ENCODE measurements at places on chromosomes 4 and X.

- no peak for DNase-seq
These were observed 22.9 kb downstream of the TNIP2 start for GRCh38 chr4:2733001-2733843.

DNA sequence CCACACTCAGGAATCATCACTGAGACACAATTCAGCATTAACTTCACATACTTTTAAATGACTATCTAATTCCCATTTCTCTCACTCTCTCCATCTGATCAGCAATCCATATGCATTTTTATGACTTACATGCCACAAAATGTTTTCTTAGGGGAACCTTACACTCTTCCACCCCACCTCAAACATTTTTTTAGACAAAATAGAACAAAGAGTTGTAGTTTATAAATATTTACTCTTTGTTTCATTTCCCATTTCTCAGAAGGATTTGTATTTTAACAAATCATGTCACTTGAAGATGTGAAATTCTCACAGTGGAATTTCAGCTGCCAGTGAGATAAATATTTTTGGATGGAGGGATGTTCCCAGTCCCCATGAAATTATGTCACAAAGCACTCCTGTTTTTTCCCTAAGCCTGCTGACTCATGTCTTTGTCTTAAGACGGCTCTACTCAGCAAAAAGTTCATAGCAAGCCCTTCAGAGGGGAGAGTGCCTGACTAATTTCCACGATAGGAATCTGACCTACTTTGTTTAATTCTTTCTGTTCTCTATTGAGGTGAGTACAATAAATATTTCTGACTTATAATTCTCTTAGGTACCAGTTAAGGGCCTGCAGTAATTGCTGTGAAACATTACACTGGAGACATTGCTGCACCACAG is 257.7 kb downstream of the THOC2 start:
- no peak for DNase-seq

GRCh38 chrX:116172976-116173375 is 2.4 kb downstream of the AGTR2 start:
- DNase-seq: no peak

- no peak for DNase-seq
These were observed 44.3 kb downstream of the NYX start for GRCh38 chrX:41491267-41492004.

- DNase-seq: no peak
These were observed 17.7 kb upstream of the STX18 start for GRCh38 chr4:4559596-4559995.

- DNase-seq: no peak
These were observed 208.9 kb upstream of the ARHGEF9 start for GRCh38 chrX:63993936-63994335.

GRCh38 chr4:73099143-73099542 is 29.6 kb upstream of the COX18 start:
- no peak for DNase-seq

DNA sequence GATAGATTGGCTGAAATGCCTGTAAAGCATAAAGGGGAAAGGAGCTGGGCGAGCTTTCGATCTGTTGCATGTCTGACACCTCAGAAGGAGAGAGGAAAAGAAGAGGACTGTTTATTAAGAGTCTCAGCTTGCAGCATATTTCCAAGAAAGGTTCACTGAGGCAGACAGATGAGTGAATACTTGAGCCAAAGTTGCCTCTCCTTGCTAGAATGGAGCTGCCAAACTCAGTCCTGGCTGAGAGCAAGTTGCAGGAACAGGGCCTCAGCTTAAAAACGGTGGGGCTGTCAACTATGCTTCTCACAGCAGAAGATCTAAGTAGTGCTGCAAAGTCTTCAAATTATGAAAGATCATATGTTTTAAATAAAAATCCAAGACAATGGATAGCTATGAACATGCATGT is 707.5 kb downstream of the PCDH7 start:
- DNase-seq: no peak

DNA sequence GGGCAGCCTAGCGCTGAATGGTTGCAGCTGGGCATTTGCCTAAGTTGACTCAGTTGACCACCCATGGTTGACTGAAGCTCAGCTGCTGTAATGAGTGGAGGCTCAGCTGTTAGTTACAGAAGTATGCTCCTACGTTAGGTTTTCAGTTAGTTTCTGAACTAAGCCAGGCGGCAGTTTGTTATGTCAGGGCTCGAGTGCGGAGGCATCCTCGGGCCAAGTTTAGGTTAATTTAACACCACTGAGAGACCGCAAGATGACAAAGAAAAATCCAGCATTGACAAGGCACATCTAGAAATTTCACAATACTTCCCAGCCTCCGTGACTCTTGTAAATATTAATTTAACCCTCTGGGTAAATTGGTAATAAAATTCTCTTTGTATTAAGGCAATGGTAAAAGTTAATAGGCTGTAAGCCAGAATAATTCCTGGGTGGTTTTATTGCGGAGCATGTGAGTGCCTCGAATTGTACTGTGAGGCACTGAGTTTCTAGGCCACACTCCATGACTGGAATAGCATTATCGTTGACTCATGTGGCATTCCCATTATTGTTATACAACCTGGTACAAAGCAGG is 33.1 kb upstream of the CDKN2AIP start:
- DNase-seq: no peak

- DNase-seq: no peak
These were observed 22.1 kb downstream of the EPGN start for GRCh38 chr4:74330295-74330750.

DNA sequence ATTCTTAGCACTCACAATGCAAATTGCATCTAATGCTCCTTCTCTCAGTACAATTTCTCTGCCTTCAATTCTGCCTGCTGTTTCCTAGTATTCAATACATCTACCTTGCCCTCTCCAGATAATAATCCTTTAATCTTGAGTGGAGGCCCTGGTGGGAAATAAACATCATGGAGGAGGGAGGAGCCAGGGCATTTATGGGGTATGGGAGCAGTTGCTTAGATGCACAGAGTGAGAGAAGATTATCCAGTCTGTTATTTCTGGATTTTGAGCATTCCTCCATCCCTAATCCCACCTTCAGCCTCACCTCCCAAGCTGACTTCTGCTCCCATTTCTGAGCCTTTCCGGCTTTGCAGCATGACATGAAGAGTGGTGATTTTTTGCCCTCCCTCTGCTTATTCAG is 127.9 kb upstream of the PPP3CA start:
- peak; percentile 4 for DNase-seq

DNA sequence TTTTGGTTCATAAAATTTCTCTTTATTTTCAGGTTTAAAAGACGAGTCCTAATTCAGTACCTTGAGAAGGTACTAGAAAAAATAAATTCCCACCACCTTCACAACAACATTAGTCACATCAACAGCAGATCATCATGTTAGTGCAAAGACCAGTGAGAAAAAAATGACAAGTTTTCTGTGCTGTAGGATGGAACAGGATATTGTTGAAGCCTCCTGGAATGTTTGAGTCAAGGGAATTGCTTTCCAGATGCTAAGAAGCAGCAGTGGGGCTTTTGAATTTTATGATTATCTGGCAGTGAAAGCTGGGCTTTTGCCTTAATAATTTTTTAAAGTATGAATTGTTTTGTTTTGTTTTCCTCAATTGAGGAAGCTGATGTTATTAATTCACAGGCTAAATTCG is 61.0 kb downstream of the INTS6L start:
- DNase-seq: no peak

GRCh38 chrX:37717708-37718107 is 32.1 kb downstream of the XK start:
- no peak for DNase-seq

GRCh38 chr4:141328560-141329173 is 108.0 kb downstream of the ZNF330 start:
- DNase-seq: no peak

DNA sequence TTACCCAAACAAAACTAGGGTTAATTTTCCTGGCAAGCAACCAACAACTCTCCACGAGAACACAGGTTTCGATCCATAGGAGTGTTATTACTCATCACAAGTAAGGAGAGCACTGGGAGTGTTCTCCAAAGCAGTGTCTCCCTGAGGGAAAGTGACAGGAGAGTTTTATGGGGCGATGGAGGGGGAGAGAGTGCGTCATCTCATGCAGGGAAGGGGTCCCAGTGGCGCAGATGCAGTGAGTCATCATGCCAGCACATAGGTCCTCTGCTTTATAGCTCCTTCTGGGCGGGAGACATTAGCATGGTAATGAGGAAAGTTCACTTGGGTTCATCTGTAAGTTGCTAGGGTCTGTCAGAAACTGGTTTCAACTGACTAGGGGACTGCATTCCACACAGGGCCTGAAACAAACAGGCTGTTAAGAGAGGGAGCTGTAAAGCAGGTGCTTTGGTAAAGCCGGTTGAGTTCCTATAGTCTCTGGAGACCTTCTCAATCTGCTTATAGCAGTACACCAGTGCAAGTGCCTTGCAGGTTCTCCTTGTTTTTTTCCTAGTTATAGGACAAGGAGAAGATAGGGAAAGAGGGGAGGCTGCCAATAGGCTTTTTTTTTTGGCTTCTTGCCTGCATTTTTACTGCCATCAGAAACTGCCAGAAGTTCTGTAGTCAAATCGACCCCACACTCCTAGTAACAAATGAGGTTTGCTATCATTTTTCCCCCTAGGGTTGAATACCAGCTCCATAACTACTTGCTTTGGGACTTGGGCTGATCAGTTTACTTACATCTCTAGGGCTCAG is 12.8 kb upstream of the BOD1L1 start:
- no peak for DNase-seq

GRCh38 chr4:169229571-169230028 is 41.2 kb downstream of the SH3RF1 start:
- DNase-seq: peak; percentile 47

GRCh38 chr4:129515356-129515755 is 419.4 kb downstream of the C4orf33 start:
- DNase-seq: no peak

GRCh38 chr4:141027421-141027820 is 105.8 kb downstream of the RNF150 start:
- DNase-seq: no peak

DNA sequence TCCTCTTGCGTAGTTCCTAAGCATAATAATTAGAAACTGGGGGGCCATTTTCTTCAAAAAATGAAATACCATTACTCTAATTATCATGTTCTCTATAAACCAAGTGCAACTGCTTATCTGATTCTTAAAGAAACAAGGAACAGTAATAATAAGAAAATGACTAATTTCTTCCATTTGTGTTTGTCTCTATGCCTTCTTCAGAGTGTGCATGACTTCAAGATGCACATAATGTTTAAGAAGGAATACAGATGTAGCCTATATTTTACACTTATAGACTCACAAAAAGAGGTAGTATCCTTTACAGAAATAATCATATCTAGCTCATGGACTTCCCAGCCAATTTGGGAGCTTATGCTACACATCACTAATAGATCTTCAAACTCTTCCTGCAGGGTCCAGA is 131.7 kb downstream of the CHRNA9 start:
- no peak for DNase-seq

GRCh38 chr4:105305019-105305836 is 158.6 kb downstream of the TET2 start:
- no peak for DNase-seq

GRCh38 chr4:36737691-36738090 is 456.3 kb downstream of the DTHD1 start:
- DNase-seq: no peak

- no peak for DNase-seq
These were observed 16.4 kb upstream of the PORCN start for GRCh38 chrX:48492293-48492910.

- DNase-seq: no peak
These were observed 27.1 kb downstream of the ATP11C start for GRCh38 chrX:139905743-139906142.

DNA sequence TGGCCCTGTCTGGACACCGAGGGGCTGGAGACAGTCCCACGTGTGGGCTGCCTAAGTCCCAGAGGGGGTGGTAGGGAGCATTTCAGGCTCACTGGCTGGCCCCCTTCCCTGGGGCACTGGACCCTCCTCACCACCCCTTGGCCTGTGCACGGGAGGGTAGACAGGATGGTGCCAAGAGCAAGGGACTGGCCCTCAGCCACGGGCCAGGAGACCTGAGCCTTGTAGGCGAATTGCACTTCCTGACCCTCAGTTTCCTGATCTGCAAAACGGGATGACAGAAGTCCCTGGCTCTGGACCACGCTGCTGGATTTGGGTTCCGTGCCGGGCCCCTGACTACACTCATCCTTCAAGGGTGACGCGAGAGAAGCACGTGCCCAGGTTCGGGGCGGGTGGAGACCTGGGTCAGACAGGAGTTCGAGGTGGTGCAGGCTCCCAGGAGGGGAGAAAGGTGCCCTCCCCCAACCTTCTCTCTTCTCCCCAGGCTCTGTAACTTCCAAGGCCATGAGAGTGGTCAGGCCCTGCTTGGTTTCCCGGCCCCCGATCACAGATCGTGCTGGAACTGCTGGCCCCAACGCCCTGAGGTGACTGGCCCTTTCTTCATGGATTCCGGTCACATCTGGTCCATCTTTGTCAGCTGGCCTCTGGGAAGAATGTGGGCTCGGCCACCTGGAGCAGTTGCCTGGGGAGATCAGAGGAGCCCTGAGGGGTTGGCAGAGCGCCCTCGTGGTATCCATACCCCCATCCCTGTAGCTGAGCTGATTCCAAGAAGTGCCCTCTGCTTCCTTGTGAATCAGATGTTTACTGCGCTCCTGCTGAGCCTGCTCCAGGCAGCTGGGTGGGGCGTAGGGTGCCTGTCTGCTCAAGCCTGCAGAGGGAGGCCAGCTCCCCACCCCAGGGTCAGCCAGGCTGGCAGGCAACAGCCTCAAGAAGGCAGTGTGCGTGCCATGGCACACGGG is 3.3 kb downstream of the SH3BP2 start:
- DNase-seq: no peak

Data from NCI-H1436 (cell line).